ENCODE measurements at places on chromosomes 7 and 10.
A peak's percentile ranks its signal among the peaks of the same experiment; 100 is the strongest.

DNA sequence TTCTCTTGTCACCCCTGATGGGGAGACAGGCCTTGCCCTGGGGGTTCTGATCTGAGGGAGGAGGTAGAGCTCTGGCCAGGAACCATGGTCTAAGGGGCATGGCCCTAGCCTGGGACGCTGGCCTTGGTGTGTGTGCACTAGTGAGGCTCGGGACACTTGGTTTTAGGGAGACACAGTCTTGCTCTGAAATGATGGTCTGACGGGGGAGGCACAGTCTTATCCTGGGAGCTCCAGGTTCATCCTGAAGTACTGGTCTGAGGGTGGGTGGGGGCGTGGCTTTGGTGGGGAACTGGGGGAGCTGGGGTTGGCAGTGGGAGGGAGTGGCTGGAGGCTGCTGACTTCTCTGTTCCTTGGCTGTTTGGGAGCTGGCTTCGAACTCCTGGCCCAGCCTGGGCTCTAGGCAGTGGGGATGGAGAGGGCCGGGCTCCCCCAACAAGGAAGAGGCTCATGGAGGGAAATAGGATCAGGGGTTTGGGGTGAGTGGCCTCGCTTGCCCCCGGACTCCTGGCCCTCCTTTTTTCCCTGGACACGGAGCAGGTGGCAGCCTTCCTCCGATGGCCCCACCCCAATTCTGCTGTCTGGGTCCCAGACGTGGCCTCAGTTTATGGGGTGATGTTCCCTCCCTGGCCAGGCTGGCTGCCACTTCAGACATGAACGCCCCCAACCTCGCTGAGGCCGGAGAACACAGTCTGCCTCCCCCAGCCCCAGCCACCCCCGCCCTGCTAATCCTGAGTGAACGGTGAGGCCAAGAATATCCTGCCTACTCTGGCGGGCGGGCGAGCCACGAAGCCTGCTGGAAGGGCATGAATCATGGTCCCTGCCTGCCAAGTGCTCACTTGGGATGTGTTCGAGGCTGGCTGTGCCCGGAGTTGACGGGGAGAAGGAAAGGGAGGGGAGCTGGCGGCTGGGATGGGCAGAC, 43.5 kb downstream of the TMEM270 start:
- no peak for DNase-seq

DNA sequence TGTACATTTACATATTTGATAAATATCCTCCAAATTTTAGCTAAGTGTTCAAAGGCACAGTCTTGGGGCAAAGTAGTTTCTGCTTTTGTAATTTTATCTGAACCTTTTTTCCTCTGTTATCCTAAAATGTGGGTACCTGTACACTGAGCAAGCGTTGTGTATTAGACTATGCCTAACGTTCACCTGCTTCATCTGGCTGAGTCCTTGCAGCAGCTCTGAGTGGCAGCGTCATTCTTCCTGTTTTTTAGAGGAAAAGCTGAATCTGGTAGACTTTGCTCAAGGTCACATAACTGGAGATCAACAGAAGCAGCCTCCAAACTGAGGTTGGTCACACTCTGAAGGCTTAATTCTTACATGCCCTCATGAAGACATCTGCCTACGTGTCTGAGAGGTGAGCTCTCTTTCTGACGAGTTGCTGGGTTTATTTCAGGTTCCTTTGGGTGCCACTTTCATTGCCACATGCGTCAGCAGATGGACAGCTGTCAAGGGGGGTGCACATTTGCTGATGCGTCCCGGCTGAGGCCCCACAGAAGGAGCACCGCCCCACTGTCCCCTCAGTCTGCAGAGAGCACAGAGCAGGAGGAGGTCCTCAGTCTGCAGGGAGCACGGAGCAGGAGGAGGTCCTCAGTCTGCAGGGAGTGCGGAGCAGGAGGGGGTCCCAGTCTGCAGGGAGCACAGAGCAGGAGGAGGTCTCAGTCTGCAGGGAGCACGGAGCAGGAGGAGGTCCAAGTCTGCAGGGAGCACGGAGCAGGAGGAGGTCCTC, 406.5 kb upstream of the SHH start:
- peak; percentile 27 for DNase-seq

GRCh38 chr10:111475720-111476119, 398.9 kb downstream of the ADRA2A start:
- no peak for DNase-seq

- DNase-seq, result no peak
These were observed 463.6 kb downstream of the ZWINT start for GRCh38 chr10:55897490-55897921.

- DNase-seq, result no peak
These were observed 413.5 kb downstream of the NRG3 start for GRCh38 chr10:82288461-82288881.

DNA sequence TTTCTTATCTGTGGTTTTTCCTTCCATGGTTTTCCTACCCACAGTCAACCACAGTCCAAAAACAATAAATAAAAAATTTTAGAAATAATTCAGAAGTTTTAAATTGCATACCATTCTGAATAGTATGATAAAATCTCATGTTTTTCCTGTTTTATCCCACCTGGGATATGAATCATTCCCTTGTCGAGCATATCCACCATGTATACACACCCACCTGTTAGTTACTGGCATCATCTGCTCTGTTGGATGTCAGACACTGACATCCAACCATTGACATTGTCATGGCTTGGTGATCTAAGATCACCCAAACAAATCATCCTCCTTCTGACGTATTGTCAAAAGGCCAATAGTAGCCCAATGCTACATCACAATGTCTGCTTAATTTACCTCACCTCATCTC, 749.8 kb downstream of the TNS3 start:
- DNase-seq, result no peak
